Transverse colon (tissue), 4 donors: ENCODE measurements at places on chromosomes 7 and 10.

DNA sequence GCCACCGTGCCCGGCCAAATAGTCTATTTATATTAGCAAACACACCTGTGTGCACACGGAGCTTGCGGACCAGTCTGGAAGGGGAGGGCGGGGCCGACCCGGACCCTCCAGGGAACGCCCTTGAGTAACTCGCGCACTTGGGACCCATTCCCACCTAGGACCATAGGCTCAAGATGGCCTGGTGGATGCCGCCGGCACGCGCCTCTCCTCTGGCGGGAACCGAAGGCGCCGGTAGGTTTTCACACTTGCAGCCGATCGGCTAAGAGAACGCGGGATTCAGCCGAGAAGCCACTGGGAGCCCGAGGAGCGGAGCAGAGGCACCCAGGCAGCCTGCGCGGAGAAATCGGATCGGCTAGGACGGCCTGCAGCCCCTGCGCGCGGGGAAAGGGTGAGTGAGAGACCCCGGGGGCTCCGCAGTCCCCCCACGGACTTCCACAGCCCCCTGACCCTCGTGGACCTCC, 18.9 kb downstream of the IFT22 start:
- H3K27ac ChIP-seq, result no peak overlapping the region
- H3K4me1 ChIP-seq, result no peaks in the 10 kb centered on the region
- no peak for DNase-seq
- no peaks in the 10 kb centered on the region for H3K36me3 ChIP-seq
- H3K4me3 ChIP-seq, result no peak overlapping the region

- no peaks in the 10 kb centered on the region for H3K36me3 ChIP-seq
- no peak overlapping the region for H3K4me3 ChIP-seq
- H3K27me3 ChIP-seq, result no peaks in the 10 kb centered on the region
Measured at GRCh38 chr7:90680484-90680883, 84.4 kb downstream of the CDK14 start.

GRCh38 chr7:105838627-105839231, 37.7 kb downstream of the ATXN7L1 start:
- H3K36me3 ChIP-seq, result no peaks in the 10 kb centered on the region
- peak; percentile 71 for DNase-seq
- H3K27me3 ChIP-seq, result no peaks in the 10 kb centered on the region
- peak overlapping the region; percentile 58 for H3K27ac ChIP-seq
- H3K4me3 ChIP-seq, result no peak overlapping the region

DNA sequence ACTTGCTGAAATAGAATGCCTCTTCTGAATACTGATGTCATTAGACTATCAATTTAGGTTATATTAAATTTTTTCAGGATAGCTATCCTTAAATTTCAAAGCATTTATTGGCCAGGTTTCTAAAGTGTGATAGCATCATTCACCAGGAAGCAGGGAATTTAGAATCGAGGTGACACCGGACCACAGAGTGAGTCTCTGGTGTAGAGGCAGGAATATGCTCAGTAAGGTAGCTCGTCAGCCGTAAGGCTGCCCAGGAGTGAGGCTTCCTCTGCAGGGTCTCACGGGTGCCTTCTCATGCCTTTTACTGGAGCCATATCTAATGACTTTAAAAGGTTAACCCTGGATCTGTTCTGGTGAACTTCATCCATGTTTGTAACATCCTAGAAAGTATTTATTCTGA, 170.8 kb upstream of the KLF14 start:
- no peaks in the 10 kb centered on the region for H3K27me3 ChIP-seq
- peaks cover 47% of the 10 kb centered on the region for H3K4me1 ChIP-seq
- no peak for DNase-seq
- H3K36me3 ChIP-seq, result no peaks in the 10 kb centered on the region

DNA sequence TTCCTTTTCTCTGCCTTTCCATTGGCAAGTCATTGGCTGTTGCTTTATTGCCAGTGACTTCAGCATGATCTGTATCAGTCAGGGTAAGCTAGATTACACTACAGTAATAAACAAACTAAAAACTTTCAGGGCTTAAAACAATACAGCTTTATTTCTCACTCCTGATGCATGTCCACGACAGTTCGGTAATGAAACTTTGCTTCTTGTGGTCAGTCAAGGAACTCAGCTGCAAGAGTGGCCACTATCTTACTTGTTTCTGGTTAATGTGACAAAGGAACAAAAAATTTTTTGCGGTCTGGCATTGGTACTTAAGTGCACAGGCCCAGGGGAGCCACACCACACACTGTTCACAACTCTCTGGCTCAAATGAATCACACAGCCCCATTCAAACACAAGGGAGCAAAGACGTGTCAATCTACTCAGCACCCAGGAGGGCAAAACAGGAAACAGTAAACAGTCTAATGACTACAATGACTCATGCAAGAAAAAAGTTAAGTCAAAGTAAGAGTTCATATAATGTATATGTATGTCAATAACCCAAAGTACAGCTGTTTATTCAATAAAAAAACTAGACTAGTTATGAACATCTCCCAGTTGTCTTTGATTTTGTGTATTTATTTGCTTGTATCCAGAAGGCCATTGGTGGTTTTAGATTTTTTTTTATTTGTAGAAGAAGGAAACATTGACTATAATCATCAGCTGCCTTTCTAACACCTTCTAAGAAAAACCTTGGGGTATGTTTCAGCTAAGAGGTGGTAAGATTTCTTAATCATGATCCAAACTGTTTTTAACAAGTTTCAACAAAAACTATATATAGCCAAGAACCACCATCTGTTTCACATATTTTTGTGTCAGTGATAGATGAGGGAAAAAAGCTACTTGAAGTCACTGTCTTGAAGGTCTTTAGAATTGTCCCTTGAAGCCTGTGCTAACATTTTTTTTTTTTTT, 134.4 kb upstream of the FAM3C start:
- peak overlapping the region; percentile 14 for H3K27ac ChIP-seq
- H3K36me3 ChIP-seq, result no peaks in the 10 kb centered on the region
- peak; percentile 33 for DNase-seq
- peaks cover 15% of the 10 kb centered on the region for H3K4me1 ChIP-seq
- H3K27me3 ChIP-seq, result no peaks in the 10 kb centered on the region

DNA sequence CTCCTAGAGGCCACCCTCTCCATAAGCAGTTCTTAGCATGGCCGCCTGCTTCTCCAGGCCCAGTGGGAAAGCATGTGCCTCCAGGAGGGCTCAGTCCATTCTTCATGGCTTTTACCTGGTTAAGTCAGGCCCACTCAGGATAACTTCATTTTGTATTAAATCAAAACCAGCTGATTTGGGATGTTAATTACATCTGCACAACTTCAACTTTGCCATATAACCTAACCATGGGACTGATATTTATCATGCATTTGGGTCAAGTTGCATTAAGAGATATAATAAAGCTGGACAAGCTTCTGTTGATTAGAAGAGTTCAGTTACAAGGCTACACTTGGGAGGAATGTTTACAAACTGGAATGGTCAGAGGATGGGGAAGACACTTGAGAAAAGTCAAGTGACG, 65.5 kb downstream of the EGFR start:
- H3K27ac ChIP-seq, result no peak overlapping the region
- H3K4me1 ChIP-seq, result peaks cover 66% of the 10 kb centered on the region
- no peaks in the 10 kb centered on the region for H3K36me3 ChIP-seq
- no peak for DNase-seq
- H3K4me3 ChIP-seq, result no peak overlapping the region

DNA sequence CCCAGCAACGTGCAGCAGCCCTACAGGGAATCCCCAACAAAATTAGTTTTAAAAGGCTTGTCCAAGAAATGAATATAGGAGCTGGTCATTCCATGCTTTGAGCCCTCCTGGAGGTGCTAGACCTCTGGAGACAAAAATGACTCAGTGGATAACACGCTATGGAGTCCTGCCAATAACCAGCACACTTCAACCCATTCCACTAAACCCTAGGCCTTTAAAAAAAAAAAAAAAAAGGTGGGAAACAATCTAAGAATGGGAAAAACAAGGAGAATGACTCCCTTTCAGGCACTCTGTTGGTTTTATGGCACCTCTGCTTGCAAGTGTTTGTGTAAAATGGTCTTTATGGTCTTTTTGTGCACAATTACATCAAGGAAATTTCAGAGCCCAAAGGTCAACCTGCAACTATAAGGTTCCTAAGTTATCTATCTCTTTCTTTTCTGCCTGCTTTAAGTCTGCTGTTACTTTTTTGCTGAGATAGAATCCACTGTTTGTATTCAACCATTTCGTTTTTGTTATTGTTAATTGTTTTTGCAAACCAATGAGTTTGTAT, 21.3 kb downstream of the AVL9 start:
- H3K4me1 ChIP-seq, result peaks cover 14% of the 10 kb centered on the region
- H3K27ac ChIP-seq, result peak overlapping the region; percentile 83
- peaks cover 6% of the 10 kb centered on the region for H3K36me3 ChIP-seq
- peak; percentile 15 for DNase-seq

DNA sequence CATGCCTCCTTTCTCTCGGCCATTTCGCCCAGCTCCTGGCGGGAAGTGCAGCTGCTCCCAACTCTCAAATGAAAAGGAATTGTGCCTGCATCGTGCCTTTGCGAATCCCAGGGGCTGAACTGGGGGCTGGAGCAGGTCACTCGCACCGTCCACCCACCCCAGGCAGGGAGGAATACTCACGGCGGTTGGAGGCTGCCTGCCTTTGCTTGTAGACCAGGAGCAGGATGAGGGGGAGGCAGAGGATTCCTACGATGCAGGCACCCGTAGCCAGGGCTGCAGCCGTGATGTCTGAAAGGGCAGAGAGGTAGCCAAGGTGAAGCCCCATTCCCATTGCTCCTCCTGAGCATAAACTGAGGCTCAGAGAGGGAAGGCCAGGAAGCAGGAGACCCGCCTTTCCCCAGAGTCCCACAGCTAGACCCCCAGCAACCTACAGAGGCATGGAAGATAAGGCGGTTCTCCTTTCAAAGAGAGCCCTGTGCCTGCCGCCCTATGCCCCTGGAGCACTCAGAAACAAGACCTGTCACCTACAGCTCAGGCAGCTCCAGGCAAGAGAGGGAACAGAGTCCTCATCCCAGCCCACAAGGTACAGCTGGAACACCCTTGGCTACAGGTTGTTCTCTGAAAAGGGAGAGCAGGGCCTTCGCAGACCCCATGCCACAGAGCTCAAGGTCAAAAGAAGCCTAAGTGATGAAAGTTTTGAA, 18.0 kb downstream of the VSIR start:
- H3K27ac ChIP-seq, result peak overlapping the region; percentile 84
- H3K36me3 ChIP-seq, result no peaks in the 10 kb centered on the region
- H3K4me3 ChIP-seq, result no peak overlapping the region

DNA sequence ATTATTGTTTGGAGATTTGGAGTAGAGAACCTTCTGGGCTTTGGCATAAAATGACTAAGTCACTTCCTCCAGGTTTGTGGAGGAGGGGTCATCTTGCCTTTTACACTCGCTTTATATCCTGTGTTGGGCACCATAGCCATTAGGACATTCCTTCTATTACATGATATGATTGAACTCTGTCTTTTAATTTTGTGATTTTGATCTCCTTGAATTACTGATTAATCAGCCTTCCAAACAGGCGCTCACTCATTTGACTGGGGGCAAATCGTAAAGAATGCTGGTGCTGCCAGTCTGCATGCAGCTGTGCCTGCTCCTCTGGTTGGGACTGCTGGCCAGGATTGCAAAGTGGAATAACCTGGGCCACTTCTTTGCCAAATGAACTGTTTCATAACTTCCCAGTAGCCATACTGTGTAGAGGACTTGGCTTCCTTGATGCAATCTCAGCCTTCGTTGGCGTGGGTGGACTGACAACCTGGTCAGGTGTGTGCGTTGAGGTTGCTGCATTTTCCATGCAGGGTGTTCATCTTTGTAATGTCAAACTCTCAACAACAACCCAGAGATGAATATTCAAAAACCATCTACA, 65.9 kb upstream of the RAB11FIP2 start:
- no peaks in the 10 kb centered on the region for H3K36me3 ChIP-seq
- H3K4me3 ChIP-seq, result no peak overlapping the region
- H3K27me3 ChIP-seq, result no peaks in the 10 kb centered on the region

DNA sequence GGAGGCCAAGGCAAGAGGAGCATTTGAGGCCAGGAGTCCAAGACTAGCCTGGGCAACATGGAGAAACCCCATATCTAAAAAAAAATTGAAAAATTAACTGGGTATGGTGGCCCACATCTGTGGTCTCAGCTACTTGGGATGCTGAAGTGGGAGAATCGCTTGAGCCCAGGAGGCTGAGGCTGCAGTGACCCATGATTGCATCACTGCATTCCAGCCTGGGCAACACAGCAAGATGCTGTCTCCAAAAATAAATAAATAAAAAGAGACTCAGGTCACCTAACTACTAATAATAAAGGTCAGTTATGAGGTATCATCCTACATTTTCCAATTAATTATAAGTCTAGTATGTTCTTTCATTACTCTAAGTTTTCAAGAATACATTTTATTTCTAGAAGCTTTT, 20.6 kb downstream of the CABCOCO1 start:
- no peak overlapping the region for H3K4me3 ChIP-seq
- H3K27me3 ChIP-seq, result no peaks in the 10 kb centered on the region
- H3K4me1 ChIP-seq, result no peaks in the 10 kb centered on the region

GRCh38 chr10:74314166-74314565, 163.1 kb downstream of the ADK start:
- H3K4me1 ChIP-seq, result no peaks in the 10 kb centered on the region
- no peak overlapping the region for H3K27ac ChIP-seq
- H3K36me3 ChIP-seq, result no peaks in the 10 kb centered on the region
- no peak for DNase-seq

GRCh38 chr7:128262273-128263028, 21.4 kb downstream of the LEP start:
- no peak overlapping the region for H3K27ac ChIP-seq
- no peaks in the 10 kb centered on the region for H3K27me3 ChIP-seq
- no peak for DNase-seq
- H3K36me3 ChIP-seq, result no peaks in the 10 kb centered on the region
- H3K4me3 ChIP-seq, result no peak overlapping the region
- H3K4me1 ChIP-seq, result no peaks in the 10 kb centered on the region

DNA sequence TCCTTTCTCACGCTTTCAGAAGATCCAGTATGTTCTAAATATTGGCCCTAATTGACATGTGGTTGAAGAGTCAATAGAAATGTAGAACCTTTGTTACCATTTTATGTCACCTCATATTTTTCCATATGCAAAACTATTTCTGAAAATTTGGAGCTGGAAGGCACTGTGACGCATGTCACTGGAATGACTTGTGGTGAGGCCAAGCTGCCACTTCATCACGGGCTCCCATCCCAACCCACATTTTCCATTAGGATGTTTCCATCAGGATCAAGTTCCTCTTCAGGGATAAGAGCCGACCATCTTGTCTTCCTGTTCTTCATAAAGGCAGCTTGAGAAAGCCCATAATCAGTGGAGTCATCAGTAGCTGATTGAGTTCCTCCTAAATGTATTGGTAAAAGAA, 1241.7 kb downstream of the GATA3 start:
- H3K36me3 ChIP-seq, result no peaks in the 10 kb centered on the region
- no peaks in the 10 kb centered on the region for H3K4me1 ChIP-seq
- DNase-seq, result no peak
- no peak overlapping the region for H3K4me3 ChIP-seq
- no peaks in the 10 kb centered on the region for H3K27me3 ChIP-seq
- no peak overlapping the region for H3K27ac ChIP-seq
